ENCODE measurements at places on chromosomes 7 and 10. TPM values are rescaled to one million over a fixed set of nuclear protein-coding genes. Genes with fewer than 3 reads are reported as not detected.

GRCh38 chr10:131681656-131682055, 219.2 kb upstream of the PPP2R2D start:
- DNase-seq: no peak

DNA sequence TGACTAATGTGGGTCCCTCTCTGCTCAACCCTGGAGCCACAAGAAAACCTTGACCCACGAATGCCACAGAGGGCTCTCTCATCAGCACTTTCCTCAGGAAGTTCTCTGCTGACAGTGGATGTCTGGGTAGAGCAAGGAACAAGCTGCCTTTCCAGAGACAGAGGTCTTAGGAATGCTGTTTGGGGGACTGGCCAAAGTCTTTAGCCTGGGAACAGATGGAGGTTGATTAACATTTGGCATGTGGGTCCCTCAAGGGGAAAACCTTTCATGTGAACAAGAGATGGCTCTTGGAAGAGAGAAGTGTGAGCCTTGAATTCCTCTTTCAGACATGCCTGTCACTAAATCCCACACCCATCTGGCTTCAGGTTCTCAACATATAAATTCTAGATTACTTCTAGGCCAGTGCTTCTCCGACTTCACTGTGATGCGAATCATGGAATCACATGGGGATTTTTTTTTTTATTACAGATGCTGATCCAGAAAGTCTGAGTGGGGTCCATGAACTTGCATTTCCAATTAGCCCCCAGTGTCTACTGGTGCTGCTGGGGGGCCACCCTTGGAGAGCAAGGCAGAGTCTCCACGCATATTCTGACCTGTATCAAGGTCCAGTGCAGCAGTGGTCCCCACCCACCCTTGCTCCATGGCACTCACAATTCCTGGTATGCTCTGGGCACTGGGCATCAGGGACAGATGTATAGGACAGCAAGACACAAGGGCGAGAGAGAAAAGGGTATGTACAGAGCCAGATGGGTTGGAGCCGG, 360.4 kb downstream of the CXCL12 start:
- no peak for DNase-seq

- peak; percentile 69 for DNase-seq
Measured at GRCh38 chr10:89207801-89208551, 859 bp upstream of the CH25H start.

The ERVW-1 gene
- total RNA-seq: not detected

DNA sequence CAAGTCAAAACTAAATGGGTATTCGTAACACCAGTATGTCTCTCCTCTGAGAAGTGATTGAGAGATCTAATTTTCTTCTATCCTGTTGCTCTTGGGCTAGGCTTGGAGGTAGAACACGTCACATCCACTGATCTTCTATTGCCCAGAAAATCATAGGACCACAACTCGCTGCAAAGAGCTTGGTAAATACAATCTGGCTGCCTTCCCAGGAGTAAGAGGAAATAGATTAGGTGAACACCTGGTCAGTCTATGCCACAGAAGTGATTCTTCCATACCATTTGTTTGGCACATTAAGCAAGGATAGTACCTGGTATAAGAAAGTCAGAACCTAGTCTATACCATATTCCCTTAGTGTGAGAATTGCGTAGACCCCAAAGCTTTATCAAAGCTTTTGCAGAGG, 129.3 kb upstream of the PHYHIPL start:
- no peak for DNase-seq

DNA sequence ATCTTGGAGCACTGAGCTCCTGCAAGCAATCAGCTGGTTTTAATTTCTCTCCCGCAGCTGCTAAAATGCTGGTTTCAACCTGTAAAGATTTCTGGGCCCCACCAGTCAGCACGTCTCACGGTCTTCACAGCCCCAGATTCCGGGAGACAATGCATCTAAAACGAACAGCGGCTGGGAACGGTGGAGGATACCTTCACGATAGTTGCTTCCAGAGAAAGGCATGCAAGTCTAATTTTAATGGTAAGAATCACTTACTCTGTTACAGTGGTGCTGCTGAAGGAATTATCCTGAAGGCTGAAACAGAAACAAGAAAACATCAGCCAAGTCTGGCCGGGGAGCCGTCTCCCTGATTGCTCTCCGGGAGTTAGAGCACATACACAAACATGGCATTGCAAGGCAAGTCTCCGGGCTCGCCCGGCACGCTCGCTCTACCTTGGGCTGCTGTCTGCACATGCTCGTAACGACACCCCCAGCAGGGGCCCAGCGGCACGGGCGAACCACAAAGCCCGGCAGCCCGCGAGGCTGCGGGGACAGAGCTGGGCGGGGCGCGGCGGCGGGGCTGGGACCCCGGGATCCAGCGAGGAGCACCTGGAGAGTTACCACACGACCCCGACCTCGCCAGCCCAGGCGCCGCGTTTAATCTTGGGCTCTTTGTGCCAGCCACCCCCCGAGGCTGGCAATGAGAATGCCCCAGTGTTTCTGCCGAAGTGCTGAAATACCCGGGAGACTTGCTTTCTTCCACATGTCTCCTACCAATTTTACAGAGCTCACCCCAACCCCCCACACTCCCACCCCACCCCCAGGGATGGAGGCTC, at the start of gene FAM13C:
Gene FAM13C, minus strand, starts transcription at position 406 of the 815 bp plus-strand sequence. Its CDS starts 89 bp downstream, at position 317.
- DNase-seq: peak; percentile 75

- DNase-seq: no peak
Measured at GRCh38 chr10:88881320-88881719, 1.3 kb downstream of the STAMBPL1 start.

The HOXA13 gene
- total RNA-seq: not detected

- DNase-seq: no peak
Measured at GRCh38 chr7:112104120-112104519, 102.1 kb downstream of the DOCK4 start.

DNA sequence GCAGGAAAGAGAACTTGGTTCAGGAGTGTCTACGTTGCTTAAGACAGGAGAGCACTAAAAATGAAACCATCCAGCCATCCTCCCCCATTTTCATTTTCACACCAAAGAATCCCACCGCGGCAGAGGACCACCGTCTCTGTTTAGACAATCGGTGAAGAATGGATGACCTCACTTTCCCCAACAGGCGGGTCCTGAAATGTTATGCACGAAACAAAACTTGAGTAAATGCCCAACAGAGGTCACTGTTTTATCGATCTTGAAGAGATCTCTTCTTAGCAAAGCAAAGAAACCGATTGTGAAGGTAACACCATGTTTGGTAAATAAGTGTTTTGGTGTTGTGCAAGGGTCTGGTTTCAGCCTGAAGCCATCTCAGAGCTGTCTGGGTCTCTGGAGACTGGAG, 1.4 kb upstream of the IL6 start:
- DNase-seq: no peak

DNA sequence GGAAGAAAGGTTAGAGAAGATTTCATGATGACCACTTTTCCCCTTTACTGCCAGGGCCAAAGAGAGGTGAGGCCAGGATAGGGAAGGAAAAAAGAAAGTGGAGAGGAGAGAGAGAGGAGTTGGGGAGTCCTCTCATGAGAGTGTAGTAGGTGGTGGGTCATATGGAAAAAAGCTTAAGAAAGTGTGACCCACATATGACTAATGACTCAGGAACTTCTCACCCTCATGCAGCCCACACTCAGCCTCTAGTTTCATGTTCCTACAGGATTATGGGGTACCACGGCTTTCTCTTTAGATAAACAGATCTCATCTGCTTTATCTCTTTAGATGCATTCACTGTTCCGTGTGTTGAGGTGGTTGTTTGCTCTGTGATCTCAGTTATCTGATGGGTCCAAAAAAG, 462.5 kb upstream of the IGFBP3 start:
- DNase-seq: no peak

DNA sequence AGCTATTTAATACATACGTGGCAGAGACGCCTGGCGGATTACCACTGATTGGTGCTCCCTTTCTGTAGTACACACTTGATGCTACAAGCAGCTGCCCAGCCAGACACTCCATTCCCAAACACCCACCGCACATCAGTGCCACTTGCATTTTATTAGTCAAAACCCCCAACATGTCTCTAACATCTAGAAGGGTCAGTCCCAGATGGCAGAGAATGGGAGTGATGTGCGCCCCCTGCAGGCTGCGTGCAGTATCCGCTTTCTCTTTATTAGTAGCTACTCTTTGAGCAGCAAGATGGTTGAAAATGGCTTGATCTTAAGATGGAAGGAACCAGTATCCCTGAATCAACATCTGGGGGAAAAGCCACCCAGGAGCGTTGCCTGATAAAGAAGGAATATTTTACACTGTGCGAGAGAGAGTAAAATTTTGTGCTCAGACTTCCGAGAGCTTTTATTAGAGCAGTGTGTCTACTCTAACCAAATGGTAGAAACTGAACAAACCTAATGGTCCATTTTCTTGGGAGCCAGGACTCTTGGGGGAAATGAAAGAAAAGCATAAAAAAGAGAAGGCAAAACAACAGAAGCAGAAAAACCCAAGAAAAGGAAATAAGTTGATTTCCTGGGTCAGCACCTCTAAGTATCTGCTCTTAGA, 78.3 kb downstream of the ST8SIA6 start:
- DNase-seq: no peak

DNA sequence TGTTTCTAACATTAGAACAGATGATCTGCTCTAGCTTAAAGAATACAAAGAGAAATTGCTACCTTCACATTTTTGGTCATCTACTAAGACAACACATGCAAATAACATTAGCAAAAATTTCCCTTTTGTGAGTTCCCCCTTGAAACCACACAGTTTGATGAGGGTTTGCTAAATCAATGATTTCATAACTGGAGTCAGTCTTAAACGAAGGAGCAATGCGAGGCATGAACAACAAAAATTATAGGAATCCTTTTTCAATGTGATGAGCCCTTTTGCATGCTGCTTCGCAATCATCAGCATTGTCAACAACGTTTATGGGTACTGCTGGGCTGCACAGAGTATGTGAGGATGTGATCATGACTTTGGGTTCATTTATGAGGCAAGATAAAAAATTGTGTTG, 286.4 kb downstream of the C7orf25 start:
- no peak for DNase-seq

GRCh38 chr7:119900996-119901672, 371.8 kb upstream of the KCND2 start:
- no peak for DNase-seq

The TRIL gene
- total RNA-seq: 3.9 TPM

- DNase-seq: no peak
Measured at GRCh38 chr7:2270495-2270894, 28.5 kb downstream of the NUDT1 start.

DNA sequence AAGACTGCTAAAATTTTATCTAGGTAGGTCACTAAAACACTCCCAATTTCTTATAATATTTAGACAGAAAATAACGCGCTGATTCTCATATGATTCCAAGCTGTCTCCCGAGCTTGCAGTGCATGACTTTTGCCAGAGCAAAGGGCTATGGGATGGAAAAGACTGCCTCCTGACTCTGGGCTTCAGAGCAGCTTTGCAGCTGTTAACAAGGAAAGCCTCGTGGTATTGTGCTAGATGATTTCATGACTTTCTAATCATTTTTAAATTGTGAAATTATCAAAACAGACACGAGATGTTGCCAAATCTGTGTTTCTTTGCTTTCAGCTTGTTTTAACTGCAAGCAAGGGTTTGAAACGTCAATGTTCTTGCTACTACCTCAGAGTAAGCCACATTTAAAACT, 238.3 kb downstream of the AGMO start:
- DNase-seq: no peak

DNA sequence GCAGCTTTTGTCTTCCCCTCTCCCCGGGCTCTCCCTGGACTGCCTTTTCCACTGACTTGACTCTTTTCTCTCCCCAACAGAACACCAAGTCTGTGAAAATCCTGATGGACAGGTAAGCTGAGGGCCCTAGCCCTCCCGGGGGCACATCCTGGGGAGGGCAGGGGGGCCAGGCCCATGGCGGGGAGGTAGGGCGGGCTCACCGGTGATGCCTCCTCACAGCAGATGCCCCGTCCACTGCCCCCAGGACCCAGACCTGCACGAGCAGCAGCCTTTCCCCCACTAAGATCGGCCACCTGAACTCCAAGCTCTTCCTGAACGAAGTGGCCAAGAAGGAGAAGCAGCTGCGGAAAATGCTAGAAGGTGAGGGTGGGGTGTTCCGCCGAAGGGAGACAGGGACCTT, 11.7 kb downstream of the TRIM8 start:
- no peak for DNase-seq

DNA sequence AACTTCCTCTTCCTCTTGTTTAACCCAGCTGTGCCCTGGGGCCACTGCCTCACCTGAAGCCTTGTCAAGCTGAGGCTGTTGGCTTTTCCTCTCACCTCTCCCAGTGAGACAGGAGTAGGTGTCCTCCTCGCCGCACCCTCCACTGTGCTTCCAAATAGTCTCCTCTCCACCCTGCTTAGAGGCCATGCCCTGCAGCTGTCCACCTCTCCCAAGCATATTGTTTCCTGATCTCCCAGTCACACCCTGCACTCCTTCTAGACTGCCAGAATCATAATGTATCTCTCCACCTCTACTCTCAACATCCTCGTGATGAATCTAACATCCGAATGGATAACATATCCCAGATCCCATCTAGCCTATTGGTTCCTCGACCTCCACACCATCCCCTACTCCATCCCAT, 196.3 kb upstream of the GHITM start:
- no peak for DNase-seq

The FBH1 gene
- 67.4 TPM for total RNA-seq

DNA sequence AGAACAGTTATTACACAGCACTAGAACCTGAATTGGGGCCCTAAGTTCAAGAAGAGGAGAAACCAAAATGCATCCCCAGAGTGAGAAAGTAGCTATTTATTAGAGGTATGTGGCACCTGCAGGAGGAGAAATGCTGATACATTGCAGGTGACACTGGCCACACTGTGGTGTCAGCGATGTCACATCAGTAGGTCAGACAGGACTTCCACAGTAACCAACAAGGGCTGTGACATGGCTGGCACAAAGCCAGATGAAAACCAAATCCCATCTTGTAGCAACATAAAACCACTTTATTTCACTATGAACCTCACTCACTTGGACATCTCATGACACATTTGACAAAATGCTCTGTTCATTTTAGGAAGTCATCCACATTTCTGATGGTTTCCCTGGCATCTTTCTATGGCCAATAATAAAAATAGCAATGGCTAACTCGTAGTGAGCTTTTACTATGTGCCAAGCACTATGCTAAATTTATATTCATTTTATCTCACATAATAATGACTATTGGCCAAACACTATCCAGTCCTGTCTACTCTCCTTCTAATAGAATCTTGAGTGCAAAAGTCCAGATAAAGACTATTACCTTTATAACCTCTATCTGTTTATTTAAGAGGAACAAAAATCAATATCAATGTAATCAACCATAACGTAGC, 154.2 kb downstream of the TSPAN12 start:
- DNase-seq: no peak

- DNase-seq: no peak
Measured at GRCh38 chr7:141251957-141252356, 178.1 kb downstream of the TMEM178B start.

The PRRT4 gene
- total RNA-seq: 7.1 TPM

DNA sequence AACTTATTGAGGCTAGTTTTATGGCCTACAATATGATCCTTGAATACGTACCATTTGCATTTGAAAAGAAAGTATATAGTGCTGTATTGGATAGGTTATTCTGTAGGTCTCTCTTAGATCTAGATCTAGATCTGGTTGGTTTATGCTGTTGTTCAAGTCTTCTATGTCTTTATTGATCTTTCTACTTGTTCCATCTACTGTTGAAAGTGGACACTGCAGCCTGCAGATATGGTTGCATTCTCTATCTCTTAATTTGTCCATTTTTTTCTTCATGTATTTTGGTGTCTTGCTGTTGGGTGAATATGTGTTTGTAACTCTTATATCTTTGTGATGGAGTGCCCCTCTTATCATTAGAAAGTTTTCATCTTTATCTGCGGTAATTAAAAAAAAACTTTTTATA, 139.4 kb upstream of the PCDH15 start:
- no peak for DNase-seq

GRCh38 chr7:100888988-100889750, at the start of gene UFSP1:
Gene UFSP1, minus strand, starts transcription at chr7:100889715. Its CDS starts 444 bp downstream, at chr7:100889271.
- no peak for DNase-seq

Data from left cardiac atrium (tissue), 4 donors.